ENCODE measurements at places on chromosomes 3 and 15. TPM values are rescaled to one million over a fixed set of nuclear protein-coding genes. Genes with fewer than 3 reads are reported as not detected.

Gene ACTRT3
- total RNA-seq = 1.5 TPM

Gene FBLN2
- 4.9 TPM for total RNA-seq

GRCh38 chr3:59714066-59714465 lies 664.2 kb upstream of the CFAP20DC start:
- no peak for DNase-seq

GRCh38 chr15:45249125-45249780 lies 2.8 kb upstream of the SLC28A2 start:
- no peak for DNase-seq

DNA sequence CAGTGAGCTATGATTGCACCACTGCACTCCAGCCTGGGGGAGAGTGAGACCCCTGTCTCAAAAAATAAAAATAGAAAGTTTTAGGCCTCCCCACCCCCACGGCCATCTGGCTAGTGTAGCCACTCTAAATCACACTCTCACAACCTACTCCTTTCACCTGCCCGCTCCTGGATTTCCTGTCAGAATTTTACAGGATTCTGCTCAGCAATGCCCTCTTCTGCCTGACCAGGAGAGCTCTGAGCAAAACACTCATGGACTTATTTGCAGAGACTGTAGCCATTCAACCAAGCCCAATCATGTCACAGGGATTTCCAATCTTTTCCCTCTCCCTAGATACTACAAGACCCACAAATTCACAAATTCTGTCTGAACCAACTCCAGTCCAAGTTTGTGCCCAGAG lies 242.6 kb upstream of the TPRG1 start:
- no peak for DNase-seq

DNA sequence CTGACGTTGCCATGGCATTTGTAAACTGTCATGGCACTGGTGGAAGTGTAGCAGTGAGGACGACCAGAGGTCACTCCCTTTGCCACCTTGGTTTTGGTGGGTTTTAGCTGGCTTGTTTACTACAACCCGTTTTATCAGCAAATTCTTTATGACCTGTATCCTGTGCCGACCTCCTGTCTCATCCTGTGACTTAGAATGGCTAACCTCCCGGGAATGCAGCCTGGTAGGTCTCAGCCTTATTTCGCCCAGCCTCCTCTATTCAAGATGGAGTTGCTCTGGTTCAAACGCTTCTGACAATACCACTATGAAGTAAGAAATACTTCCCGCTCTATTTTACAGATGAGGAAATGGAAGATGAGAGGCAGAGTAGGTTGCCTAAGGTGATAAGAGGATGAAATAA lies 16.6 kb downstream of the PAQR9 start:
- DNase-seq = no peak

GRCh38 chr15:91927585-91927984 lies 74.1 kb downstream of the SLCO3A1 start:
- no peak for DNase-seq

Gene PIF1
- total RNA-seq = 53.2 TPM

GRCh38 chr3:122356402-122356801 lies 26.6 kb downstream of the MIX23 start:
- DNase-seq = no peak

Gene BFSP2
- not detected for total RNA-seq

Gene ALS2CL
- total RNA-seq = 0.16 TPM

- no peak for DNase-seq
Observed at GRCh38 chr3:190646996-190647395, 133.1 kb downstream of the IL1RAP start.

- DNase-seq = peak; percentile 23
Observed at GRCh38 chr3:32460031-32460749, 42.5 kb downstream of the CMTM6 start.

DNA sequence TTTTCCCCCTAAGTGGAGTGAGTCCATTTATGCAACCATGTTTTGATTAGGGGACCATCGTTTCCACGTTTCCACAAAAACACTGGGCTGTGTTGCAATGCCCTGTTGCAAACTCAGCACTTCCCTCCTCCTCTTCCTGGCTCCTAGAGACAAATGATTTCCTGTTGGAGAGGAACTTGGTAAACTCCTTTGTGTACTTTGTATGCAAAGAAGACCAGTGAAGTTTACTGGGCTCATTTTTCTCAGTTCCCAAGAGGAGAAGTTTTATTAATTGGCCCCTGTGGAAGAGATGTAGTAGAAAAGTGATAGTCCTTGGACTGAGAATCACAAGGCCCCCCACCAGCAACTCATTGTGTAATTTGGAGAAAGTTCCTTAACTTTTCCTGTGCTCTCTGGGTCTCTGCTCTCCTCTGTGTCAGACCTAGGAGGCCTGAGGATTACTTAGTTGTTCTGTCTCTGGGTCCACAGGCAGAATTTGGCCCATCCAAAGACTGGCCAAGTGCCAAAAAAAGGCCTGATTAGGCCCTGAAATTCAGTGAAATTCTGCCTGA lies 95.0 kb downstream of the ATG7 start:
- peak; percentile 16 for DNase-seq

GRCh38 chr15:74134387-74135027 lies 4.1 kb downstream of the ISLR2 start:
- peak; percentile 62 for DNase-seq

Gene C3orf20
- not detected for total RNA-seq

Gene MTMR10
- total RNA-seq = 20.0 TPM

Gene ALDH1A3
- total RNA-seq = 8.0 TPM

Gene LAMB2
- total RNA-seq = 108 TPM

GRCh38 chr3:13461169-13462124 lies 18.7 kb upstream of the HDAC11 start:
- peak; percentile 64 for DNase-seq

- DNase-seq = peak; percentile 27
Observed at GRCh38 chr3:123799544-123800361, 84.4 kb downstream of the MYLK start.

Gene B3GALNT1
- 27.1 TPM for total RNA-seq

Gene SLC2A2
- not detected for total RNA-seq

DNA sequence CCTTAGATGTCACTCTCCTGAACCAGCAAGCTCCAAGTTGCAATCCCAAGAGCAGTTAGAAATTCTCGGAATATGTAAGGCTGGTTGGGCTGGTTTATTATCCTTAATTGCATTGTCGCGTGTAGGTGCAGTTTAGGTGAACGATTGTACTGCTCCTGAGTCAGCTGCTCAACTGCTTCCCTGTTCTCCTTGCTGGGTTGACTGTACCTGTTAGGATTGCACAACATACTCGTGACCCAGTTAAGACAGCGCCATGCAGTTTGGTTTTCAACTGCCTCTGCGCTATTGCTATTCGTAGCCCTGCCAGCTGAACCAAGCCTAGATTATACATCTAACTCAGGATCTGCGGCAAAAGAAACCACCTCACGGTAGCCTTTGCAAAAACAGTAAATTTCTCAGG lies 41.0 kb downstream of the BCL2L10 start:
- DNase-seq = no peak

- DNase-seq = no peak
Observed at GRCh38 chr3:188400494-188401243, 246.7 kb downstream of the LPP start.

DNA sequence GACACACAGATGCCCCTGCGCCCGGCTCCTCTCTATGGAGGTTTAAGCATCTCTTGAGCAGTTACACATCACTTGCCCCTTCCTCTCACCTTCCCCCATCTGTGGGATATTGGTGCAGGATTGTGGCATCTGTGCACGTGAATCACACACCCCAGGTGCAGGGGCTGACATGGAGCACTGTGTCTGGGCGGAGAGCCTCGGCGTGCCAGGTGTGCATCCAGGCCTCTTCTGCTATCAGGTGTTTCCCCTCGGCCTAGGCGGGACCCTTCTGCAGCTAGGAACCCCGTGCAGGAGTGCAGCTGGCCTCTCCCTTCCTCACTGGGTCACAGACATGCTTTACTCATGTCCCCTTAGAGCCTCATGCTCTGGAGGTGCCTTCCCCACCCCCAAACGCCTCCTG lies 33.4 kb upstream of the MUC13 start:
- DNase-seq = no peak

DNA sequence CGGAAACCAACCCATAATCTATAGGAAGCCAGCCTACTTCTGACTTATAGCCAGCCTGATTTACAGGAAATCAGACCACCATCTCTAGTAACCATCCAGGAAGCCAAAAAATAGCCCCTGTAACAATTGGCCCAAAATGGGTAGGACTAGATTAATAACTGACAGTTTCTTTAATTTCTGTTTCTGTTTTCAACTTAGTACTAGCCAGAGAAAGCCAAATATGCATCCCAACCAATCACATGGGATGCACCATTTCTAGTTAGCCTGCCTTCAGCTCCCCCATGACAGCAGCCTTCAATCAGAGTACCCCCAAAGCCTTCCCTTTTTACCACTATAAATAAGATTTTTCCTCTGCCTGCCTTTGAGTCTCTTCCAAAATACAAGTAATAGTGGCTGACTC lies 239.1 kb upstream of the GADL1 start:
- DNase-seq = no peak
